ENCODE measurements at places on chromosomes 13 and 19.

GRCh38 chr13:113187883-113188665 lies 20.4 kb downstream of the PCID2 start:
- no peak for DNase-seq

DNA sequence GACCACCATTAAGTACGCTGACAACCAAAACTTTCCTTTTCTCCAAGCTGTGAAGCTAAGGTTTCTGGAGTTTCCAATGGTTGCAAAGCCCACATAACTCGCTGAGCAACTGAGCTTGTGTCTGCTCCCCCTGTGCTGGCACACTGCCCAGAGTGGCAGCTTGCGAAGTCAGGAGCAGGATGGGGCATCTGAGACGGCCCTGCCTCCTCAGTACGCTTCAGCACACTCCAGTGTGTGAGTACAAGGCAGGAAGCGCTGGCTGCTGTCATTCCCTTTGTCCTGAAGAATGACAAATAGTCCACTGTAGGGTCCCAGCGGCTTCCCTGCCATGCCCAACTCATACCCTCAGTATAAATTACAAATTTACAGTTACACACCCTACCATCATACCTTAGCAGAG lies 51.5 kb downstream of the SKA3 start:
- no peak for DNase-seq

GRCh38 chr13:100128838-100129237 lies 39.9 kb downstream of the PCCA start:
- DNase-seq: no peak

DNA sequence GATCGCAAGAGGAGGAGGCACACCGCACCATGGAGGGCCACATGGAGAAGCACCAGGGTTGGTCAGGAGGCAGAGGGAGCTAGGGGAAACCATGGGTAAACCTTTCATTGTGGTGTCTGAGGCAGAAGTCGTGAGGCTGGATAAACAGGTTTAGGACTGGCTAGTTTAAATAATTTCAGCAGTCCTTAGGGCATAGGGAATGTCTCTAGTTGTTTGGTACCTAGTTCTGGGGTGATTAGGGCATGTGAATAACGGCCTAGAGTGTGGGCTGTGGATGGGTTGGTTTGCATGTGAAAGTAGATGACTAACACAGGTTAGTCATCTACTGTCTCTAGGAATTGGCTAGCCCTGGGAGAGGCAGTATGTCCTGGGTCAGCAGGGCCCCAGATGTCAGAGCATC lies 102.3 kb downstream of the STOML3 start:
- DNase-seq: no peak

- no peak for DNase-seq
Observed at GRCh38 chr13:79837741-79838450, 356.9 kb downstream of the NDFIP2 start.

DNA sequence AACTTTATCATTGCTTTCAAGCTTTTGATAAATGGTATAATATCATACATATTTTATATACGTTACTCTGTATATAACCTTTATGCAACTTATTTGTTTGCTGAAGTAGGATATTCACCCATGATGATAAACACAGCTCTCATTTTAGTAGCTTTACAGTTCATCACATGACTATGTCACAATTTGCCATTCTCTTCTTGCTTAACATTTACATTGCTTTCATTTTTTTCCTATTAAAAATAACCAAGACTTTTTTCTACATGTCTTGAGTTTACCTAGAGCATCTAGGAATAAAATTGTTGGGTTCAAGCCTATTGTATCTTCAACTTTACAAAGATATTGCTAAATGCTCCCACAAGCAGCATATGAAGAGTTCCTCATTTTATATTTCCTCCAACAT lies 54.0 kb downstream of the KCNRG start:
- DNase-seq: no peak

DNA sequence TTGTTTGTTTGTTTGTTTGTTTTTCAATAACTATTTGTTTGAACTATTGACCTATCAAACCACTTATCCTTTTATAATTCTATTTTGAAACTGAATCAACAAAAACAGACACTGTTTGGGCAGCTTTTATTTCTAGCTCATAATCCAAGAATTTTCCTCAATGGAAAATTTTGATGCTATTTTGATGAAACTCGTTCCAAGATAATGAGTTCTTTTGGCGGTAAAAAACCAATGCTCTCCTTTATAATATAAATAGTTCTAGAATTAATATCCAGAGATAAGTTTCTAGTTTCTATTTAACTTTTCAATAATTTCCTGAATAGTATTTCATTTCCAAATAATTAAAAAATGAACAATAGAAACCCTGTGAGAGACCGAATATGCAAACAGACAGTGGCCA lies 146.5 kb upstream of the EDNRB start:
- no peak for DNase-seq

- no peak for DNase-seq
Observed at GRCh38 chr13:20528452-20528851, 2.8 kb upstream of the CRYL1 start.

GRCh38 chr13:95226050-95226449 lies 75.2 kb downstream of the ABCC4 start:
- no peak for DNase-seq
